MV-4-11 (cell line): ENCODE measurements at places on chromosomes 7 and 10.

GRCh38 chr7:38463277-38464225, 167.6 kb downstream of the AMPH start:
- DNase-seq, result peak; percentile 54

GRCh38 chr10:108639010-108639409, 1284.3 kb downstream of the XPNPEP1 start:
- no peak for DNase-seq

DNA sequence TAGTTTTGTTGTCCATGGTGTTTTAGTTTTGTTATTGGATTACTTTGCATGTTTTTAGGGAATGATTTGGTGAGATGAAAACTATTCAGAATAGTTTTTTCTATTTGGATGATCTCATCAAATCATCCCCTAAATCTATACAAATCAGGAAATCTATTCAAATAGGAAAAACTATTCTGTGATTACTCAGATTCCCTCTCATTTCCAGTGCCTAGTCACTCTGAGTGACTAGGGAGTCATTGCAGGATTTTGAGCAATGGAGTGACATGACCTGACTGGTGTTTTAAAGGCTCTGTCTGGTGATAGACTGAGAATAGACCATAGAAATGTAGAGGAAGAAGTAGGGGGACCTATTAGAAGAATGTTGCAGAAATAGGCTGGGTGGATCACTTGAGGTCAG, 72.4 kb downstream of the TPST1 start:
- no peak for DNase-seq

DNA sequence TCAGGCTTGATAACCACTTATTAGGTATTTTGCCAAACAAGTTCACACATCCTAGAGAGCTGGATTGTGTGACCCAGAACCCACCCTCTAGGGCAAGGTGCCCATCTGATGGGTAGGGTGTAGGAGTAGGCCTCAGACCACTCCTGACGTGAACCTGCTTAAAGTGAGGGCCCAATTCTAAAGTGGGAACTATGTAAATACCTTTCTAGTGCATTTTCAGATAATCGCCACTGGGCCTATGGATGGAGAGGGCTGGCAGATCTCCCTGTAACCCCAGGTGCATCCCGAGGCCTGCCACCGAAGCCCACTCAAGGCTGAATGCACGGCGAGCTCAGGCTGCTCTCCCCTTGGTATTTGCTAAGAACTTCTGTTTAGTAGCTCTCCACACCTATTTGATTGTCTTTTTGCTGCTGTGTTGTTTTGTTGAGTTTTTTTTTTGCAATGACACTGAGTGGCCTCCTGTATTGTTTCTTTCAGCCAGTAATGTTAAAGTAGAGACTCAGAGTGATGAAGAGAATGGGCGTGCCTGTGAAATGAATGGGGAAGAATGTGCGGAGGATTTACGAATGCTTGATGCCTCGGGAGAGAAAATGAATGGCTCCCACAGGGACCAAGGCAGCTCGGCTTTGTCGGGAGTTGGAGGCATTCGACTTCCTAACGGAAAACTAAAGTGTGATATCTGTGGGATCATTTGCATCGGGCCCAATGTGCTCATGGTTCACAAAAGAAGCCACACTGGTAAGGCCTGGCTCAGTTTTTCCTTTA, 71.7 kb downstream of the IKZF1 start:
- DNase-seq, result no peak

- no peak for DNase-seq
These were observed 205.1 kb upstream of the SEMA3A start for GRCh38 chr7:84399661-84400060.

GRCh38 chr7:69577221-69577620, 21.1 kb upstream of the AUTS2 start:
- no peak for DNase-seq

DNA sequence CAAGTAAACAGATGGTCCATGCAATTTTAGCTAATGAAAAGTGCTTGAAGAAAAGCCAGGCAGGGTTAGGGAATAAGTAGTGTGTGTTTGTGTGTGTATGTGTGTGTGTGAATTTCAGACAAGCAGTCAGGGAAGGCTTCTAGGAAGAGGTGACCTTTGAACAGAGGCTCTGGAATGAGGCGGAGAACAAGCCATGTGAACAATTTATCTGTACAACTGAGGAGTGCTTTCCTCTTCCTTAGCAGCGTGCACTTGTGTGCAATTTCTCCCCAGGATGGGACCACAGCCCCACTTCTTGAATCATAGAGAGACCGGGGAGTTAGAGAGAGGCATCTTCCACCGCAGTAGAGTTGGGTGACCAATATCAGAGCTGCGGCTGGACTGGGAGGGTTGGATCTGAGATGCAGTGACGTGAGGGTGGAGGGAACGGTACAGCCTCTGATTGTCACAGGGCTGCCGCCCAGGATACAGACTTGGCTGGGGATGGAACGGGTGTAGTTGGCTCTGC, 69.2 kb upstream of the FAM171A1 start:
- no peak for DNase-seq

- no peak for DNase-seq
These were observed 173.3 kb downstream of the LSM5 start for GRCh38 chr7:32316839-32317238.

DNA sequence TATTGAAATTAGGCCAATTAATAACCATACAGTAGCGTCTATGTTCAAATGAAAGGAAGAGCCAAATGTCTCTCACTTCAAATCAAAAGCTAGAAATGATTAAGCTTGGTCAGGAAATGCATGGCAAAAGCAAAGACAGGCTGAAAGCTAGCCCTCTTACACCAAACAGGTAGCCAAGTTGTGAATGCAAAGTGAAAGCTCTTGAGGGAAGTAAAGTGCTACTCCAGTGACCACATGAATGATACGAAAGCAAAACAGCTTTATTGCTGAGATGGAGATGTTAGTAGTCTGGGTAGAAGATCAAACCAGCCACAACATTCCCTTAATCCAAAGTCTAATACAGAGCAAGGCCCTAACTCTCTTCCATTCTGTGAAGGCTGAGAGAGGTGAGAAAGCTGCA, 123.8 kb downstream of the TEX36 start:
- DNase-seq, result no peak

DNA sequence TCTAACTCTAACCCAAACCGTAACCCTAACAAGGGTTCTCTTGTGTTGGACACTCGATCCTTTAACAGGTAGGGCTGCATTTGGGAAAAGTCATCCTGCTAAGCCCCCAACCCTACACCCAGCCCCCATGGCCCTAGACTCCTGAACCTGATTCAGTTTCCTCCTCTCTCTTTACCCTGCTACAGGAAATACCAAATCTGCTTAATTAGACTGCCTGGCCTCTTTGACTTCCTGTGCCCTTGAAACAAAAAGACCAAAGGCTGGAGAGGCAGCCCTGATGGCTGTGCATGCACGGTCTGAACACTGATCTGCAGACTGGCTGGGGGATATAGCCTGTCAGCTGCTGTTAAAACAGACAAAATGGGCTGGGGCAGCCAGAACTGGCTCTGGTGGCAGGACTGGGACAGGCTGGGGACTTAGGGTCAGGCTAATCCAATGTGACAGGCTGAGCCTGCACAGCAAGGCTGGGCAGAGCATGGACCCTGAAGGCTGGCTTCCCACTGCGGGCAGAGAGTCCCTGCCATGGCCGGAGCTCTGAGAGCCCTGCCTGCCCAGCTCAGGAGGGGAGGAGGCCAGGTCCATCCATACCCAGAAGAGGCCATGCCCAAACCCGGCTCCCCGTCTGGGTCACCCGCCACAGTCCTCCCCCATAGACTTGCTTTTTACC, 51.0 kb upstream of the MSMB start:
- DNase-seq, result no peak

DNA sequence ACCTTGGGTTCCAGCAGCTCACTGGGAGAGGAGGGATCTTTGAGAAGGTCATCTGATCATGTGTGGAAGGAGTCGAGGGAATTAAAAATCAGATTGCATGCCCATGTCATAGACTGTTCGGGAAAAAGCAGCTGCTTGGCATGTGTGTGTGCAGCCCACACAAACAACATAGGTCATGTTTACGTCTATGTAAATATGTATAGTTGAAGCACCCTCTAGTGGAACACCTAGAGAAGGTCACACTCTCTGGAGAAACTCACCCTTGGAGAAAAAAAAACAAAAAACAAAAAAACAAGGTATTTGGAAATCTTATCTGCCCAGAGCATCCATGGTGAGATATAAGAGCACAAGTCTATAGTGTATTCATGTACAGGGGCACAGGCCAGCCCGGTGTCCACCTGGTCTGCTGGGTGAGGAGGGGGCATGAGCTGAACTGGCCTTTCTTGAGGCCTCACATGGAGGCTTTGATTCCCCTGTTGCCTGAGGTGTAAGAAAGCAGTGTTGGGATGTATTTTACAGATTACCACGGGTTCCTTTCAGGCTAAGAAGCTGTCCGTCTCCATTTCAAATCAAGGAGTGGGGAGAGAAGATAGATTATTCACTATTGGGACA, 98.0 kb downstream of the NPY start:
- DNase-seq, result no peak

DNA sequence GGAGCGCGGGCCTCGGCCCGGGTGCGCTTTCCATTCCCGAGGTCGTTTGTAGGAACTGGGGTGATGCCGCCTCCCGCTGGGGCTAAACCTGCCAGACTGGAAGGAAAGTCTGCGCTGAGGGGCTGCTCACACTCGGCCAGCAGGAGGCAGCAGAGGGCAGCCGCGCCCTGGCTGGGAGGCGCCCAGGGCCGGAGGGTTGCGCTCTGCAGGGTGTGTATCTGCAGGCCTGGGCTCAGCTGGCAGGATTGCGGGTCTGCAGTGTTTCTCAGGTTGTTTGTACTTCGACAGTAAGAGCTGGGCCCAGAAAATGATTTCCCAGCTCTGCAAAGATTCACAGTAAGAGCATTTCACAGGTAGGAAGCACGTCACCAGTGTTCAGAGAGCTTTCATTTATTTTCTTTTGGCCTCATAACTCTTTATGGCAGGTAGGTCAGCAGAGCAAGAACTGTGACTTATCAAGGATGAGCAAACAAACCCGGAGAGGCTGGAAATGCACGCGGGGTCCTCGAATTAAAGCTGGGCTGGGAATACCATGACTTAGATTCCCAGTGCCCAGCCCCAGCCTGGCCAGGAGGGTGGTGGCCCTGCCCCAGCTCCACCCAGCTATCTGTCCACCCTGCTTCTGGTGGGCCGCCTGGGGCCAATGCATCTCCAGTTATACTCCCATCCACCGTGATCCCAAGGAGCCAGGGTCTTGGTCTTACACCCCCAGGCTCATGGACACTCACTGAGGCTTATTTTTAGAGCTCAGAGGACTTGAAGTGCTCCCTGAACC, 15.2 kb upstream of the PPP2R2D start:
- DNase-seq, result peak; percentile 48

- no peak for DNase-seq
These were observed 71.4 kb downstream of the CUZD1 start for GRCh38 chr10:122774231-122774630.

DNA sequence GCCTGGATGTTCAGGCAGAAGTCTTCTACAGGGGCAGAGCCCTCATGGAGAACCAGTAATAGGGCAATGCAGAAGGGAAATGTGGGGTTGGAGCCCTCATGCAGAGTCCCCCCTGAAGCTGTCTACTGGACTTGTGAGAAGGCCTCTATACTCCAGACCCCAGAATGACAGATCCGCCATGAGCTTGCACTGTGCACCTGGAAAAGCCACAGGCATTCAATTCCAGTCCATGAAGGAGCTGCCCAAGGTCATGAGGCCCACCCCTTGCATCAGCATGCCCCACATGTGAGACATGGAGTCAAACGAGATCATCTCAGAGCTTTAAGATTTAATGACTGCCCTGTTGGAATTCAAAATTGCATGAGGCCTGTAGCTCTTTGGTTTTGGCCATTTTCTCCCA, 4.9 kb upstream of the ZNF679 start:
- no peak for DNase-seq

GRCh38 chr7:7779888-7780287, 61.5 kb upstream of the RPA3 start:
- no peak for DNase-seq

GRCh38 chr7:125606671-125607070, 677.0 kb upstream of the POT1 start:
- DNase-seq, result no peak

- DNase-seq, result no peak
These were observed 48.6 kb downstream of the ICA1 start for GRCh38 chr7:8213381-8213780.

- no peak for DNase-seq
These were observed 35.7 kb downstream of the NAPEPLD start for GRCh38 chr7:103113164-103113563.

GRCh38 chr10:34670081-34670480, 145.0 kb downstream of the PARD3 start:
- no peak for DNase-seq

GRCh38 chr7:28643584-28644340, 231.4 kb downstream of the CREB5 start:
- DNase-seq, result no peak

DNA sequence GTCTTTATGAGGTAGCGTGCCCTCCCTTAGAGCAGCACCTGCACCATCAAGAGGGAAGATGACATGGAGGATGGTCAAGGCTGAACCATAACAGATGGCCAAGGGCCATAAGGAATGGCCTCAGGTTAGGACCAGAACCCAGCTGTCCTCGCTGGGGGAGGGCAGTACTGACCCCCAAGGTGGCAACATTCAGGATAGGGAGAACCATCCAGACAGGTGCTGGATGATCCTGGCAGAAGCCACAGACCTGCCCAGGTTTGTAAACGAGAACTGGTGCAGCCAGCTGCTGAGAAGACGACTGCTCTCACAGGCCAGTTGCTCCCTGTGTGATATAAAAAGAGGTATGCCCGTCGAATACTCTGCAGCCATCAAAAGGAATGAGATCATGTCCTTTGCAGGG, 320.4 kb downstream of the GLRX3 start:
- DNase-seq, result no peak

GRCh38 chr10:69908124-69908523, 106.4 kb downstream of the COL13A1 start:
- DNase-seq, result no peak

DNA sequence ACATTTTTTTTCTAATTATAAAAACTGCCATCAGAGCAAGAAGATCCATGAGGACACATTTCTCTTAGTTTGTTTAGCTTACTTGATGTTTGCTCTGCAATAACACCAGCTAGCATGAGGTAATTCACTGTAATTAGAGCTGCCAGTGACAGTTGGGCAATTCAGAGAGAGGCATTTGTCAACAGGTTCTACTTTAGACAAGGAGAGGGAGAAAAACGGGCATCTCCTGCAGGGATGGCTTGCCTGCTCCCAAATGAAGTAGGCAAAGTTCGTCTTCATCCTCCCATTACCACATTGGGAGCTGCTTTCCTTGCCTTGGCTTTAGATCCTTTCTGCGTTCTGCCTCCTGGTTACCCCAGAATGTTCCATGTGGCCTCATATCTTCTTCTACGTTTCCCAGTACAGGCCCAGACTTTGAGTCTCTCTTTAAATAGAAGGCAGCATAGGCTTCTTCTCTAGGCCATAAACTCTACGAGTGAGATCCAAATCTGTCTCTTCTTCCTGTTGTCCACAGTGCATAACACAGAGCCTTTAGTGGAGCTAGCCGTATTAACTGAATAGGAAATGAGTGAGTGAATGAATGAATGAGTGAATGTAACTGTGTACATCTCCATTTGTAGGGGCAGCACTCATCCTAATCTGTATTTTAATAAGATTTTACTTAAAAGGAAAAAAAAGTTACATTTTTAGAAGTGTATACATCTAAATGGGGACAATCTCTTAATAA, 21.2 kb downstream of the ASB15 start:
- DNase-seq, result no peak

GRCh38 chr10:132837905-132838304, 52.0 kb upstream of the NKX6-2 start:
- DNase-seq, result no peak

- DNase-seq, result peak; percentile 20
These were observed 11.9 kb upstream of the OPALIN start for GRCh38 chr10:96370584-96371157.

GRCh38 chr7:158044482-158044823, 543.2 kb downstream of the PTPRN2 start:
- DNase-seq, result no peak
